ENCODE measurements at places on chromosomes 7 and 10.

DNA sequence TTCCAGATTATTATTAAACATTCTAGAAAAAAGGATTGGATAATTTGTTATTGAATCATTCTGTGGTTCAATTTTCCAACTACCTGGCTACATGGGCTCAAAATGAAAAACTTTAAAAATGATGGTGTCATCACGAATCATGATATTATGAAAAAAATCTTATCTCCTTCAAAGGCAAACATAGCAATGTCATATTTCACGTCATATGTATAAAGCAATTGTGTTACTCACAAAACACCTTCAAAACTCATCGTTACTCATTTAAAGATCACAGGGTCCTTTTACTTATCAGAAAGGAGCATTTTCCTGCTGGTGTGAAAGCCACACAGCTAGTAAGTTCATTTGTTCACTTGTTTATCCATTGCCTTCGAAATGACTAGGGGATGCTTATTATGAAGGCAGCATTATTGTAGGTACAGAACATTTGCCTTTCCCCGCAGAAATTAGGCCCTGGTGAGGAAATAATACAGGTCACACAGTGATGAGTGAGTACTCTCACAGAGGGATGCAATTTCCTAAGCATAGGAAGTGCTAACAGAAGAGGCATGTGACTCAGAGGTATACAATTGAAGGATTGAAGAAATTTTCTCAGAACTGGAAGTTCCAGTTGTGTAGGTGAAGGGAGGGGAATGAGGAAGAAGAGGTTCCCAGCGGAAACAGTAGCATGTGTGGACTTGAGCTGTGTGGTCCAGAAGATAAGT is 478.7 kb downstream of the INHBA start:
- no peak for DNase-seq

DNA sequence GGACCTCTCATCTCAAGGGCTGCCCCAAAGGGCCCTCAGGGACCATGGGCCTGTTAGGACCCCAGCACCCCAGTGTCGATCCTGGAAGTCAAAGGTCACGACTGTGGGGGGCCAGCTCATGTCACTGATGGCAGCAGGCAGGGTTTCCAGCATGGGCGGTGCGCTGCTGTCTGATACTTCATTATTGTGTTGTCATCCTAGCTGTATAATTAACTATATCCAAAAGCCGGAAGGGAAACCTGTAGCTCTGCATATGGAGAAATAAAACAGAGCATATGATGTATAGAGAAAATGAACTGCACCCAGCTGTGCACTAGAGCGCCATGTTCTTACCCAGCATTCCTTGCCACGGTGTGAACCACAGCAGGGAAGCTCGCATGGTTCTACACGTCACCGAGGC is 196.3 kb downstream of the EBF3 start:
- DNase-seq = no peak

GRCh38 chr7:133292631-133293030 is 39.8 kb downstream of the EXOC4 start:
- no peak for DNase-seq

- no peak for DNase-seq
Observed at GRCh38 chr7:2952316-2952715, 91.4 kb downstream of the CARD11 start.

GRCh38 chr10:69538461-69538860 is 34.8 kb downstream of the NEUROG3 start:
- DNase-seq = no peak

GRCh38 chr10:97100657-97101056 is 85.1 kb downstream of the SLIT1 start:
- no peak for DNase-seq

DNA sequence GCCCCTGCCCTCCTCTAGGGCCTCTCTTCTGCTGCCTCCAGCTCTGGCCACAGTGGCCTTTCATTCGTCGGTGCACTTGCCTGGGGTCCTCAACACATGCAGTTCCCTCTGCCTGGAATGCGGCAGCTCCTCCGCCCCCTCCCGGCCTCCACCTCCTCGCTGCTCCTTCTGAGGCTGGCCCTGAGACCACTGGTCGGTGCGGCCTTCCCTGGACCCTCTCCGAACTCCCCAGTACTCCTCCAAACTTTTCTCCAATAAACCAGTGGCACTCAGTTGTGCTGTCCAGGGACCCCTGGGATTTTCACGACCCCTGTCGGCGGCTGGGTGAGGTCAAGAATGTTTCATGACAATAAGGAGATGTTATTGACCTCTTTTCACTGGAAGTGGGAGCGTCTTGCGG is 53.5 kb downstream of the BMS1 start:
- no peak for DNase-seq

DNA sequence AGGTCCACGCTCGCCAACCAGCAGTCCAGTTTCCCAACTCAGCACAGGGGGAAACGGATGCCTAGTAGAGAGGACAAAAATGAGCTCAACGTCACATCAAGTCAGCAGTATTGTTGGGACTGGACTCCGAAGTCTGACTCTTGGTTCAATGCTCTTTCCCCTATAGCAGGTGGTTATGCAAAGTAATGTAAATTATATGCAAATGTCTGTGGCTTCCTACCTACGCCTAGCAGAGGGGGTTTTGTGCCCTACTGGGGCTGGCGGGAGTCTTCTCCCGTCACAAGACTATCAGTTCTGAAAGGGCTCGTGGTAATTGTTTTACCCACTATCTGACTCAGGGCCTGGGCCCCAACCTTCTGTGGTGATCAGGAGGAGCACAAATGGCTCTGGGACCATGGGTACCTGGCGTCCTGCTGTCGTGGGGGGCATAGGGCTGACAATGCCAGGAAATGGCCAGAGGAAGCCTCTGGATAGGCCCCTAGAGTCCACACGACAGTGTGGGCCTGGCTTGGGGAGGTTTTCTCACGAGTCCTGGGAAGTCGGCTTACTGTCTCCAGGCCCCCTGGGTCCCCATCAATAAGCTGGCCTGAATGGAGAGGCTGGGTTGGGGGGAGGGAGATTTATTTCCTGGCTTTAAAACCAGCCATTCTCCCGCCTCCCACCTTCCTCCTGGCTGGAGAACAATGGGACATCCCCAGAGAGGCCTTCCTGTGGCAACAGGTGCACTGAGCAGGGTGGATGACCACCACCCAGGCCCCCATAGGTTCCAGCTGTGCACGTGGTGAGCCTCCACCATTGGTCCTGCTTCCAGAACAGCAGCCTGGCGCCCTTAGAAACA is 41.8 kb downstream of the UNC5B start:
- no peak for DNase-seq

Measured in stimulated activated naive CD8-positive, alpha-beta T cell treated with anti-CD3 and anti-CD28 coated beads, Interleukin-15, amount 100 ng/mL, for 72 hours (primary cell).